ENCODE measurements at places on chromosomes 11 and 22.

DNA sequence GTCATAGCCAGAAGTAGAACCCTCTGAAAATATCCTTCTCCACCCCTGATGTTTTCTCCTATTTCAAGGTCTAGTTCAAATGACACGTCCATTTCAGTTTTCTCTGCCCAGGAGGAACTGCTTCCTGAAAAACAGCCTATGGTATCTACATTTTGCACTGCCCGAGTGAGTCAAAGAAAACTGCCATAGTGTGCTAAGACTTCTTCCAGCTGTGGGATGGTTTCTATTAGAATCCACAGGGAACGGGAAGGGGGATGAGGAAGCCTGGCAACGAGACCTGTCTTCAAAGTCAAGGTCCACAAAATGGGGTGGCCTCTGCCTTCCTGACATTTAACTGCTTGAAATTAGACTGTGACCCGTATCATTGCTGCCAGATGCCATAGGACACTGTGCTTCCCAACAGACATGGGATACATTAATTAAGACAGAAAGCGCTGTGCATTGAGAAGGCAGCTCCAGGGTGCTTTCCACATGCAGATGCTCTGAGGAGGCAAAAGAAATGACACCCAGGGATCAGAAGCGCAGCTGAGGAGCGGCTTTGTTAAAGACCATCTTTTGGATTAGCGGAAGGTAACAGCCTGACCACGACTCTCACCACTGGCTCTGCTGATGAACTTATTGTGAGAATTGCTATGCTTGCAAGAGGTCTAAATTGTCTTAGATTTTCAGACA, 39.4 kb upstream of the NUP50 start:
- no peak overlapping the region for H3K4me3 ChIP-seq
- H3K27ac ChIP-seq, result no peak overlapping the region
- H3K4me1 ChIP-seq, result no peaks in the 10 kb centered on the region
- no peak for DNase-seq
- no peaks in the 10 kb centered on the region for H3K27me3 ChIP-seq

DNA sequence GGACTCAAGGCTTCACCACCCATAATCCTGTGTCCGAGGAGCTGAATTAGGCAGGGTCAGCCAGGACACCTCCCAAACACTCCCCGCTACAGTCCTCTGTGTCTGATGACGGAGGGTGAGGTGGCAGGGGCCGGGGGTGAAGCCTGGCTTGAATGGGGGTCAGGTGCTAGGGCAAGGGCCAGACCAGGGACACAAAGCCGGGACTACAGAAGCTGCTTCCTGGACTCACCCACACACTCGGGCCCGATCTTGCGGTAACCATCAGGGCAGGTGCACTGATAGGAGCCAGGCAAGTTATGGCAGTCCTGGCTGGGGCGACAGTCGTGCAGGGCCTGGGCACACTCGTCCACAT, 2.3 kb downstream of the EFEMP2 start:
- peaks cover 4% of the 10 kb centered on the region for H3K36me3 ChIP-seq
- H3K4me3 ChIP-seq, result no peak overlapping the region
- H3K4me1 ChIP-seq, result peaks cover 25% of the 10 kb centered on the region
- no peak for DNase-seq
- H3K27ac ChIP-seq, result no peak overlapping the region

DNA sequence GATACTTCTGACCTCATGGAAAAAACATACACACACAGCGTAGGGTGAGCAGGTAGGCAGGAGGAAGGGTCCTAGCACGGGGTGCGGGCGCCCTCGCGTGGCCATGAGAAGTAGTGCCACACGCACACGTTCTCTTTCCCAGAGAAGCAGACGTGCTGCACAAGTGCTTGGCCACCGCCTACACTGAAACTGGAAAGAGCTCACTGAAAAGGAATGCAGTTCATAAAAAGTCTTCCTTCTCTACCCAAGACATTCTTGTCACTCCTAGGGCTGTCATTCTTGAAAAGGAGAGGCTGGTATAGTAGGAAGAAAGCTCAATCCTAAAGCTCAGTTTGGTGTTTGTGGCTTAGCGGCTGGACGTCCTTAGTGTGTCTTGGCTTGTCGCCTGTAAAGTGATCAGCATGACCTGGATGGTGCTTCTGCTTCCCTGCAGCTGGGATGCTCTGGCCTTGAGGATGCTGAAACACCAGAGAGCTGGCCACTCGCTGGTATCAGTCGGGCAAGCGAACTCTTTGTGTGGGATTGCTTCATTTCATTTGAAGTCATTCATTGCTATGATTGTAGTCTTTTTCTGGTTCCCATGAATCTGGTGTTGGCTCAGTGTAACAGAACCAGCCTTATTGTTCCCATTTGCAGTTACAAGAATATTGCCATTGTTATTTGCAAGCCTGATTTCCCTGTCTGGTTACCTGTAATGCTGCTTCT, 303.8 kb downstream of the NTM start:
- no peak overlapping the region for H3K27ac ChIP-seq
- H3K4me1 ChIP-seq, result no peaks in the 10 kb centered on the region
- no peaks in the 10 kb centered on the region for H3K27me3 ChIP-seq
- no peaks in the 10 kb centered on the region for H3K36me3 ChIP-seq

DNA sequence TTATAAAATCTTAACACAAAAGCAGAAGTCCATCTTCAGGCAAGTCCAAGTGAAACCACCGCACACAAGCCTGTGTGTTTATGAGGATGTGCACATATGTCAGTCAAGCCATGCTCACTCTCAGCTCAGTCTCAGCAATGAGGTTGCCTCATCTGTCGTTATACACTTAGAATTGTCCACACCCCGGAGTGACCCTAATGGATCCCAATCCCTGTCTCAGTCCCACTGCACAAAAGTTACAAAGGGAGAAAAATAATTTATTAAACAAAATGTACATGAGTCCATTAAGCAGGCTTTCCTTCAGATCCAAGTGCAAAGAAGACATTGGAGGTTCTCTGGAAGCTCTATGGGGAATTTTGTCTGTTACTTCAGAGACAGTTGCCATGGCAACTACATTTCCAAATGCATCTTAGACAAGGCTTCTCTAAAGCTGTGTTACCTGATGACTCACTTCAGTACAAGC, 24.4 kb downstream of the OR8B12 start:
- H3K27ac ChIP-seq, result no peak overlapping the region
- no peaks in the 10 kb centered on the region for H3K4me1 ChIP-seq
- no peaks in the 10 kb centered on the region for H3K27me3 ChIP-seq
- H3K36me3 ChIP-seq, result no peaks in the 10 kb centered on the region

DNA sequence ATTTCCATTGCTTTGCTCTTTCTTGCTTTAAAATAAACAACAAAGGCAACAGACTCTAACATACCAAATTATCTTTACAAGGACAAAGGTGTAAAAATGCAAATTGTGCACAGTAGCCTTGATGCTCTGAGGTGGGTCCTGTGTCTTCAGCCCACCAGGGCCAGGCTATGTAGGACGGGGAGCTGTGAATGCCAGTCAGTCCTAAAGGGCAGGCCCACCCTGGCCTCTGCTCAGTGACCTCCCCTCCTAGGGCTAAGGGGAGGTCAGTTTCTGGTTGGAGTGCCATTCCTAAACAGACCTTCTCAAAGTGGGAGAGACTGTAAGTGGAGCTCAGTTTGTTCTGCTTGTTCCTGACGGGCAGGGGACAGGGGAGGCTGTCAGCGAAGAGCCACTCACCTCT, 78.0 kb upstream of the SUSD2 start:
- H3K4me3 ChIP-seq, result no peak overlapping the region
- H3K27me3 ChIP-seq, result no peaks in the 10 kb centered on the region
- H3K36me3 ChIP-seq, result no peaks in the 10 kb centered on the region
- no peak for DNase-seq
